Stimulated activated CD4-positive, alpha-beta T cell treated with anti-CD3 and anti-CD28 coated beads, Interleukin-1b, Interleukin-23, amount 100 ng/mL, for 24 hours (primary cell): ENCODE measurements at places on chromosomes 5 and 9.

GRCh38 chr5:121660142-121660541 is 191.5 kb upstream of the FTMT start:
- DNase-seq, result no peak

- DNase-seq, result no peak
These were observed 47.9 kb downstream of the OLFM1 start for GRCh38 chr9:135135171-135135928.

GRCh38 chr9:72315510-72316311 is 49.3 kb downstream of the ZFAND5 start:
- DNase-seq, result no peak

DNA sequence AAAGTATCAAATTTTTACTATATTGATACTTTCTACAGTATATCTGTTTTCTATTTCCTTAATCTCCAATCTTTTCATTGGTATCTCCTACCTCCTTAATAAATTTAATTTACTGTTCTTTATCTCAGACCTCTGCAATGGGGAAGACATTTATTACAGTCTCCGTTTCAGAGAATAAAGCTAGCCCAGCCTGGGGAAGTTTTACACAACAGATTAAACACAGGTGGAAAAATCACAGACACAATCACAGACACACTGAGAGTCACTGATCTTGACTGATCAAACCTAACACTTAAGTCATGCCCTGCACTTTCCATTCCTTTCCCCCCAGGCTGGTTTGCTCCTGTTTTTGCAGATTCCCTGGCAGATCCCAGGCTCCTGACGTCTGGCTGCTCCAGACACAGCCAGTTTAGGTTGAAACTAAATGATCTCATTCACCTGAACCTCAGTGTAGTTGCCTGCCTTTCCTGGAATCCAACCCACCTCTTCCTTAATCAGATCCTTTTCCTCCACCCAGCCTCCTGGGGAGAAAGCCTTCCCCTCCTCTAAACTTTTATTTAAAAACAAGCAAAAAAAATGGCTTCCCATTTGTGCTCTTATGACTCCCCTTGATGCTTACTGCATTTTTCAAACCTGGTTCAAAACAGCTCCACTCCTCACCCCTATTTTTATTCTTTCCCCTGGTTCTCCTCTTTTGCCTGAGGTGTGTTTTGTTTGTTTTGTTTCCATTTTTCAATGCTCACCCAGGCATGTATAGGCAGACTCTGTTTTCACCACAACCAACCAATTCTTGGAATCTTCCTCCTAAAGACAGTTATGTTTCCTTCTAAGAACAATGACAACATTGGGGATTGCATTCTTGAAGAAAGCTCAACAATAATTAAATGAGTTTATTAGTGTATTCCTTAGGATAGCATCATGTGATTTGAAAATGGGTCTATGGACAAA is 29.5 kb upstream of the OSMR start:
- no peak for DNase-seq

DNA sequence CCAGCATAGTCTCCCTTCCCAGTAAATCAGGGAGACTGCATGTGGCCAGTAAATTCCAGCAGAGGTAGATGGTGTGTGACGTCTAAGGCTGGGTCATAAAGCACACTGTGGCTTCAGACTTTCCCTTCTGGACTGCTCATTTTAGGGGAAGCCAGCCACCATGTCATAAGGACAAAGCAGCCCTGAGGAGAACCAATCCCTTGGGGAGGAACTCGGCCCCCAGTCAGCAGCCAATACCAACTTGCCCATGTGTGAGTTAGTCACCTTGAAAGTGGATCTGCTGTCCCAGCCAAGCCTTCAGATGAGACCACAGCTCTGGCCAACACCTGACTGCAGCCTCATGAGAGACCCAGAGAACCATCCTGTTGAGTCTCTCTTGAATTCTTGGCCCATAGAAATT is 14.7 kb upstream of the NINJ1 start:
- DNase-seq, result no peak

DNA sequence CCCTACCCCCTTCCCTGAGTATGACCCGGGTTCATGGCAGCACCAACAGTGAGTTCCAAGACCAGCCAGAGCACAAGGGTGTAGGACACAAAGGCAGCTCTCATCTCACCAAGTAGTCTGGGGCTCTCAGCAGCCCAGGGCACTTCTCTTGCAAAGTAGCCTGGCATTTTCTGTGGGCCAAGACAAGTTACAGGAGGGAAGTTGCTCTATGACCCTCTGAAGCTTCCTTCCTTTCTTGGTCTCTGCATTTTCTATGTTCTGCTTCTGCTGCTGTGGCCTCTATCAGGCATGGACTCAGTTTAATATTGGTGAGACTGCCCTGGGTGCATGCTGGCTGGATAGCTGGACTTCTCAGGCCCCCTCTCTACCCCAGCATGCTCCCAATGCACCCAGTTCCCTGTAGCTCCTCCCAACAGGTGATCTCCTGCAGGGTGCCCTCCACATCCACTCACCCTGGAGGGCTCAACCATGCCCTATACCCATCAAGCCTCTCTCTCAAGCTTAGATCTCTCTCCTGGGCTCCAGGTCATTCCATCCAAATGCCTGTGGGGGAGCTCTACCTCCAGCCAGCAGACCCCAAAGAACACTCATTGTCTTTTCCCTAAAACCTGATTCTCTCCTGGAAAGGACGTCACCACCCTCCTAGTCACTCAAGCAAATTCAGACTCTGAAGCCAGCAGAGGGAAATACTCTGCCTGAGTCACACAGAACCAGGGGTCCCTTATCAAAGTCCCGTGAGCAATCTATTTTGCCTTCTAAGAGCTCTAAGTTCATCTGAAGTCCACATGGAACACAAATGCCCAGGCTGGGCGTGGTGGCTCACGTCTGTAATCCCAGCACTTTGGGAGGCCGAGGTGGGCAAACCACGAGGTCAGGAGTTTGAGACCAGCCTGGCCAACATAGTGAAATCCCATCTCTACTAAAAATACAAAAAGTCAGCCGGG is 13.8 kb downstream of the TBC1D2 start:
- DNase-seq, result no peak

DNA sequence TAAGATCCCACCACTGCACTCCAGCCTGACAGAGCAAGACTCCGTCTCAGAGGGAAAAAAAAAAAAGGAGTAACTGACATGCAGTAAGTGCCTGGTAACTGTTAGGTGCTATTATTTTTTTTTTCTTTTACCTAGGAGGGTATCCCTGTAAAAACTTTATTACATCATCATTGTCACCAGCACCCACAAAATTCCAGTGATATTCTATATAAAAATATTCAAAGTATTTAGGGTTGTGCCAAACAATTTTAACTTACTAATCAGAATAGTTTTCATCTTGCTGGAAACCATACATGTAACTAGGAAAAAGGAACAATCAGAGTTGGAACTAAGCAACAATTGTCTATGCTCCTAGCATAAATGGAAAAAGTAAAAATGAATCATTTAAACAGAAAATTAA is 112.4 kb downstream of the SSBP2 start:
- DNase-seq, result no peak
